ENCODE measurements at places on chromosomes 7 and 10.

GRCh38 chr7:143318661-143319060, 2.8 kb downstream of the CLCN1 start:
- DNase-seq: no peak

GRCh38 chr10:130409331-130409730, 273.1 kb downstream of the GLRX3 start:
- DNase-seq: no peak

DNA sequence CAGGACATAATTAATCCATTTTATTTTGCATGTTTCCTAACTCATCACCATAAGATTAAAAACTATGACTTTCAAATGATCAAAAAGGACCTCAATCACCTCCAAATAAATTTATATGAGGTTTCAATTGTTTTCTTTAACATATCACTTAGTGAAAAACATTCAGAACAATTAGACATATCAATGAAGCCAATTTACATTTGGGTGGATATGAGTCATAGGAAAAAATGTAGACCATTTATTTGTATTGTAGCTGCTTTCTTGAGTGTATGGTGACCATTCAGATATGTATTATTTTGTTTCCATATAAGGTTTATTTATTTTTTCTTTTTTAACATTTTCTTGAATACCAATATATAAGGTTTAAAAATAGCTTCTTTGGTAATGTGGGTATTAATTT, 13.3 kb upstream of the EXOC6 start:
- no peak for DNase-seq

- no peak for DNase-seq
Observed at GRCh38 chr7:134545918-134546317, 3.0 kb upstream of the AKR1B15 start.

- no peak for DNase-seq
Observed at GRCh38 chr10:71647526-71648253, 71.9 kb downstream of the C10orf105 start.

DNA sequence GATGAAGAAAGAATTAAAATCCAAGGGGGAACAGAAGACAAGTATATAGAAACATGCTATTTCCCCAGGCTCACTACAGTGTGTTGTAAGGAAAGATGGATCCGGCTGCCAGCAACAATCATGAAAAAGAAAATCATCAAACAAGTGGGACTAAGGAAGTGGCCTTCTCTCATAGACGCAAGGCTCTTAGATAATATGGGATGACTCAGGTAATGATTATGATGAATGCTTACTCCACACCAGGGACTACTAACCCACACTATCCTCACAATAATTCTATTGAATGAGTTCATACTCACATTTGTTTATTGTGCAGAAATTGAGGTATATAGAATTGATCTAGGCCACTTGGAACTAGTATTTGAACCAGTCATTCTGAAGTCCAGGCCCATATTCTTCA, 111.2 kb upstream of the BET1 start:
- no peak for DNase-seq

DNA sequence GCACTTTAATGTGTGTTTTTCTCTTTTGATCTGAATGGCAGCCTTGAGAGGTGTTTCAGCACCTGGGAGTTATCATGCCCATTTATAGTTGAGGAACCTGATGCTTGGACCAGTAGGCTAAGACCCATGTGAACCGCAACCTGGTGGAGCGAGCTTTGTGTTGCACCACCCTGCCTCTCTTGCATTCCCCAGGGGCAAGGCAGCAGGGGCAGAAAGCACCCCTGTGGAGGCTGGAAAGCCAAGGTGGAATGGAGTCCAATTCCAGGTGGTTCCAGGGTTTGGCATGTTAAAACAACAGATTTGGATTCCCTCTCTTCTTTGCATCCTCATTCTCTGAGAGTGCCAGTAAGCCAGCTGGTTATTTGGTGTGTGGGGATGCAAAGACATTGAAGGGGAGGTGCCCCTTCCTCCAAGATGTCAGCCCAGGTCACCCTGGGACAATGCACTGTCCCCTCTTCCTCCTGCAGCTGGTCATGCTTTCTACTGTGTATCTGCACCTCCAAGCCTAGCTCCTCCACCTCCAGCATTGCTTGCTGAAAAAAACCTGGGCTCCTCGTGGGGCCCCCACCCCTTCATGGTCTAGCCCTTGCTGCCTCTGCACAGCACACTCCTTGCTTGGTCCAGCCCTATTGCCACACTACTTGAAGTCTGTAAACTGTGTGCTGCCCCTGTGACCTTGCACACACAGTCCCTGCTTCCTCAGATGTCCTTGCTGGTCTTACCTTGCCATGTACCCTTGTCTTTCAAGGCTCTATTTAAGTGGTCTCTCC, 5.6 kb upstream of the CDH23 start:
- no peak for DNase-seq

- no peak for DNase-seq
Observed at GRCh38 chr10:103493916-103494877, 692 bp downstream of the NEURL1 start.

GRCh38 chr10:93452143-93452542, 30.0 kb downstream of the MYOF start:
- no peak for DNase-seq

DNA sequence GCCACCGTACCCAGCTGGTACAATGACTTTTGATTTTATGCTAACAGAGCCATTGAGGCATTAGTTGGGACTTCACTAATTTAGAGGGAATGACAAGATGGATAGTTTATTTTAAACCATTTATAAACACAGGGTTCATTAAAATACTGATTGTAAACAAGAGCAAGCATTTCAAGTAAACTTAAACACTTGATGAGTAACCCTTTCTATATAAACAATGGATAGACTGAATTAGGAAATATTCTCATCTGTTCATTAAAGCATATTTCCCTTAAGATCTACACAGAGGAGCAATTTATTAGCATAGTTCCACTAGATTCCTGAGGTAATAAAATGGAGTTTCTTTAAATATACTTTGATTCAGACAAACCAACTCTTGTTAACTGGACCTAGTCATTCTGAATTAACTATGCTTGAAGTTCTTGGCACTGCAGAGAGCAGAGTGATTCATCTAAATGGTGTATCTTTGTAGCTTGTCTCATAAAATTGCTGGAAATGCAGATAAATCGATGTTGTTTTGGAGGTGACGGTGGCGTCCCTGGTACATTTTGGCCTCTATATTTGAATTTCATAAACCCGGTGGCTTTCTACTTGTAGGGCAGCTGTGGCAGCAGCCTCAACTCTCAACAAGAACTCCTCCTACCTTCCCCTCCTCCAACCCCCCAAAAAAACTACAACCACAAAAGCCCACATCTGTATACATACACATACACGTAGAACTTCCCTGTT, 15.4 kb upstream of the VDAC2 start:
- no peak for DNase-seq
